Activated T-cell treated with anti-CD3 and anti-CD28 coated beads for 1 hour (primary cell): ENCODE measurements at places on chromosomes 1 and 21.

DNA sequence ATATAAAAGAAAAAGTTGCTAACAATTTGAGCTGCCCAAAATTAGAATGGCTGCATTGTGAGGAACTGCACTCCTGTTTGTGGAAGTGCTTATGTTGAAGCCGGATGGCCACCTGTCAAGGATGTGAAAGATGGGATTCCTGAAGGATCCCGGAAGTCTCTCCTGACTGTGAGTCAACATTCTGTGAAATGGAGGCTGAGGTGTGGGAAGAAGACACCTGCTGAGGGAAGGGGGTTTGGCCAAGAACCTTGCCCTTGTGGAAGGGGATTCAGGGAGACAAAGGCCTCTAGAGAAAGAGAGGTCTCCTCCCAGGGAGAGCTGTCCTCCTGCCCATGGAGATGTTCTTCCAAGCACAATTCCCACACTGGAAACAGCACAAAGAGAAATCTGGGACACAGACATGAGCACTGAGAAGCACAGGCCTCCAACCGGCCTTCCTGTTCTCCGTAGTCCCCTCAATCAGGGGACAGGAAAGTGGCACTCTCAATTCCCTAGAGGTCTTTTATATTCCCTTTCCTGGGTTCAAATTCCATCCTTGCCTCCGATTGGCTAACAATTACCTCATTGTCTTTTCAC lies 70.5 kb downstream of the CD2 start:
- no peak for DNase-seq

DNA sequence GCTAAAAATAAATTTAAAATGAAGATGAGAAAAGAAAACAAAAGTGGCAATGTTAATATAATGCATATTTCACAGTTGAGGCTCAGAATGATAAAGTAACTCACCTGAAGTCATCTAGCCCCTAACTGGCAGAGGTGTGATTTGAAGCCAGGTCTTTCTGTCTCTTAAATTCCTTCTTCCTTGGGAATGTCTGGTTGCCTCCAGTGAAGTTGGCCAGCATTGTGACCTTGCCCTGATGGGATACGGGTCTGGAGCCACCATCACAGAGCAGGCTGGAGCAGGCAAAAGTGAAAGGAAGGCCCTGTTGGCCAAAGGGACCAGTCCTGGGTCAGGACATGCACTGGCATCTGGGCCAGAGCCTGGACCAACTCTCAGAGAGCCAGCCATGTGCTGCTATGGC lies 111.7 kb downstream of the EPHB2 start:
- DNase-seq, result no peak

GRCh38 chr1:32496127-32496526 lies 31.3 kb downstream of the ZBTB8B start:
- no peak for DNase-seq

- DNase-seq, result no peak
These were observed 43.5 kb upstream of the NEK7 start for GRCh38 chr1:198113342-198113750.

GRCh38 chr1:175155936-175156335 lies 36.6 kb downstream of the KIAA0040 start:
- no peak for DNase-seq

DNA sequence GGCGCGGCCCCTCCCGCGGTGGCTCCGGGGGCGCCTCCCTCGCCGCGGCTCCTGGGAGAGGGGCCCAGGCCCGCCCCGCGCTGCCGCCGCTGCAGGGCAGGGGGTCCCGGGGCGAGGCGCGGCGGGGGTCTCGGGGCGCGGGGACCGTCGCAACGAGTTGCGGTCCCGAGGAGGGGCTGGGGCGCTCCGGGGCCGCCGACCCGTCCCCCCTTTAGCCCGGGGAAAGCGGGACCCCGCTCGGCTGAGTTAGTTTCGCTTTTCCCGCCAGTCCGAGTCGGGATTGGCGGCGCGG lies 493 bp downstream of the SPSB1 start:
- no peak for DNase-seq

DNA sequence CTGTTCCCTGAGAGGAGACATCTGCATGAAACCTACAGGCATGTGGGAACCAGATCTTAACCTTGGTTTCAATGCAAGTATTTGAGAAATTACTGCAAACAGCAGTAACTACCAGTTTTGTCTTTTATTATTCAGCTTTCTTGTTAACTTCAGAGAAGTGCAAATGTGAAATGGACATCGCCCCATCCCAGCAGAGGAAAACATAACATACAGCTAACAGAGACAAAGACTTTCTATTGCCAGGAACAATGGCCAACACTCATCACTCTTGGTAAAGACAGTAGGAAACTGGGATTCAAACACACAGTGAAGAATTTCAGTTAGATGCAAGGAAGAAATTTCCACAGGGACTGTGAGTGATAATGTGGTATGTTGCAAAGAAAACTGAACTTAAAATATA lies 115.1 kb downstream of the SLC30A10 start:
- no peak for DNase-seq

- no peak for DNase-seq
These were observed 56.3 kb downstream of the PALMD start for GRCh38 chr1:99702221-99702620.

- DNase-seq, result no peak
These were observed 131.1 kb upstream of the WNT4 start for GRCh38 chr1:22273686-22274681.

DNA sequence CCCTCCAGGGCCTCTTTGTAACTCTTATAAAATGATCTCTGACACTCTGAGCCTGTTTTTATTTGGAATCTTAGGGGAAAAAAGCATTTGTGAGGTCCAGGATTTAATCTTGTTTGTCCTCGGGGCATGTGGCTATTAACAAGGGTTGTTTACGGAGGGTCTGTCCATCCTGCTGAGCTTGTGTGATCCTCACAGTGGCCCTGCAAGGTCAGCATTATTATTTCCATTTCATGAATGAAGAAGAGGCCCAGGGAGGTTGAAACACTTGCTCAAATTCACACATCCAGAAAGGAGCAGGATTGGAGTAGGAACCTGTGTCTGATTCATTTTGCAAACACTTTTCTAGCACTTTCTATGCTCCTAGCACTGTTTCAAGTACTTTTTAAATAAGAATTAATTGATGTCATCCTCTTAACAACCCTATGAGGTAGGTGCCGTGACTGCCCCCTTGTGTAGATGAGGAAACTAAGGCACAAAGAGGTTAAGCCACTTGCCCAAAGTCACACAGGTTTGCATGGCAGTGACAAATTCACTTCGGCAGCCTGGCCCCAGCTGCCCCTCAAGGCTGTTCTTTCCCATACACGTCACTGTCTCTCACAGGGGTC lies 178.9 kb downstream of the MIS18A start:
- no peak for DNase-seq

DNA sequence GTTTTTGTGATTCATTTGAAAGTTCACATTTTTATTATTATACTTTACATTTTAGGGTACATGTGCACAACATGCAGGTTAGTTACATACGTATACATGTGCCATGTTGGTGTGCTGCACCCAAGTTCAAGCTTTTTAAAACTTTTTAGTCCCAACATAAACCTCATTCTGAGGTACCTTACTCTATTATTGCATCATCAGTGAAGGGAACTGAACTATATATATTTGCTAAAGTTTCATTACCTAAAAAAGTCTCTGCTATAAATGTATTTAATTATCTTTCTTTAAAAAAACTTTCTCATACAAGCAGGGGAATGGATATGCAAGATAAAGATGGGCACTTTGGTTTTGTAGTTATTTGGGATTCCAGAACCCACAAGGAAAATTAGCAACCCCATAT lies 931.4 kb upstream of the ADGRL2 start:
- no peak for DNase-seq

DNA sequence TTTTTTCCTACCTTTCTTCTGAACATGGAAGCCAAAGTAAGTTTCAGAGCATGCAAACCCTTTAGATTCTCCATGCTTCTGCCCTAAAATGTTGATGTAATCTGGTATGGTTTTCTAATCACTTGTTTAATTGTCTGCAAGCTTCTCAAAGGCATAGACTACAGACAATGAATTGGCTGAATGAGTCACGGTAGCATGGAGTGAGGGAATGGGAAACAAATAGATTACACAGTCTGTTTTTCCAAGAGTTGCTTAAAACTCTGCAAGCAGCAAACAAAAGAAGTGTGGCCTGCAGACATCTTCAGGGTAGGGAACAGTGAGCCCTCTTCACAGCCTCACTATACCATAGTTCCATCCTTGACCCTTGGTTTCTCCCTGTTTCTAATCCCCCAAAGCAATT lies 326.0 kb downstream of the BARHL2 start:
- DNase-seq, result no peak

GRCh38 chr1:118143121-118143520 lies 41.9 kb downstream of the SPAG17 start:
- no peak for DNase-seq
